Activated T-helper 1 cell treated with anti-CD3 and anti-CD28 coated beads, Interleukin-12 subunit alpha, Interleukin-12 subunit beta, Interleukin-2, Interleukin-4 antibody, amounts not matched to agents 30 ng/mL and 10 ng/mL and 1 ng/mL, durations not matched to agents 14 hours and 24 hours and 36 hours (primary cell): ENCODE measurements at places on chromosomes 3 and 15. TPM values are rescaled to one million over a fixed set of nuclear protein-coding genes. Genes with fewer than 3 reads are reported as not detected.

SAMD7 gene
- total RNA-seq, result not detected in 2 replicates

TIPARP gene
- total RNA-seq, result 20.8 and 21.9 TPM in 2 replicates

SSUH2 gene
- total RNA-seq, result not detected in 2 replicates

ABHD5 gene
- total RNA-seq, result 20.2 and 20.4 TPM in 2 replicates

PARP3 gene
- 13.4 and 14.5 TPM in 2 replicates for total RNA-seq

DNAH12 gene
- 0.17 TPM in 1 of 2 replicates, not detected in the other for total RNA-seq

GALNT15 gene
- not detected in 2 replicates for total RNA-seq

CRBN gene
- 36.8 and 42.5 TPM in 2 replicates for total RNA-seq

HHLA2 gene
- 1.2 and 1.3 TPM in 2 replicates for total RNA-seq

ATP13A5 gene
- total RNA-seq, result not detected in 2 replicates

CRELD1 gene
- 18.7 and 20.6 TPM in 2 replicates for total RNA-seq

ILDR1 gene
- 0.34 and 0.76 TPM in 2 replicates for total RNA-seq

SLC41A3 gene
- total RNA-seq, result 17.3 and 23.4 TPM in 2 replicates

PLCH1 gene
- 0.10 and 0.16 TPM in 2 replicates for total RNA-seq

LIPH gene
- total RNA-seq, result not detected in 2 replicates

SUSD5 gene
- total RNA-seq, result not detected in 2 replicates

UBR1 gene
- 29.1 and 35.3 TPM in 2 replicates for total RNA-seq

SERPINI2 gene
- total RNA-seq, result not detected in 2 replicates

LHFPL4 gene
- total RNA-seq, result not detected in 2 replicates

MUC20 gene
- 5.0 and 6.6 TPM in 2 replicates for total RNA-seq

ACY1 gene
- 58.0 and 58.5 TPM in 2 replicates for total RNA-seq

EPHB3 gene
- total RNA-seq, result 0.31 TPM in 1 of 2 replicates, not detected in the other

SIDT1 gene
- 11.3 and 12.2 TPM in 2 replicates for total RNA-seq

ARPIN gene
- total RNA-seq, result not detected in 2 replicates

ADPRH gene
- 3.8 and 4.6 TPM in 2 replicates for total RNA-seq

POLQ gene
- 29.0 and 30.1 TPM in 2 replicates for total RNA-seq
